ENCODE measurements at places on chromosomes 2 and 18.

DNA sequence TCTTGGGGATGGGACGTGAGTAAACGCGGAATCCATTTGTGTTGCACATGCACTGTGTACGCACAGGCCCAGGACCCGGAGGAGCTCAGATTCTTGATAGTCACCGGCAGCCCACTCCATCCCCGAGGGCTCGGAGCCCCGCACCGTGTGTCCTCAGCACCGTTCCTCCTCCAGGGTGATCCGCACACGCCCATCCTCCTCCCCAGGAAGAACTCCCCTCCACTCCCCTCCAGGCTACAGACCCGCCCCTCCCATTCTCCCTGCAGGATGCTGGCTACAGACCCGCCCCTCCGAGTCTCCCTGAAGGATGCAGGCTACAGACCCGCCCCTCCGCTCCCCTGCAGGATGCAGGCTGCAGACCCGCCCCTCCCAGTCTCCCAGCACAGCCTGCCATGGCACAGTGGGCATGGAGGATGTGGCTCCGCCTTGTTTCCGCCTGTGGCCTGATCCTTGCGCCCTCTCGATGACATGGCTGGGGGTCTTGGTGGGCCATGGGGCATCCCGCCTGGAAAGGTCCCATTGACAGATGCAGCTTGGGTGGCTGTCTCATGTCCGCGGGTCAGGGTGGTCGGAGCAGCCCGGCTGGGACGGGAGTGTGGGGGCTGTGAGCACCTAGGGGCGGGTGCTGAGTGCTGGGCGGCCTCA is 14.1 kb downstream of the CTDP1 start:
- DNase-seq = no peak

GRCh38 chr2:145601361-145601925 is 1081.5 kb upstream of the ZEB2 start:
- no peak for DNase-seq

- no peak for DNase-seq
Measured at GRCh38 chr2:237120916-237121315, 35.2 kb downstream of the COPS8 start.

DNA sequence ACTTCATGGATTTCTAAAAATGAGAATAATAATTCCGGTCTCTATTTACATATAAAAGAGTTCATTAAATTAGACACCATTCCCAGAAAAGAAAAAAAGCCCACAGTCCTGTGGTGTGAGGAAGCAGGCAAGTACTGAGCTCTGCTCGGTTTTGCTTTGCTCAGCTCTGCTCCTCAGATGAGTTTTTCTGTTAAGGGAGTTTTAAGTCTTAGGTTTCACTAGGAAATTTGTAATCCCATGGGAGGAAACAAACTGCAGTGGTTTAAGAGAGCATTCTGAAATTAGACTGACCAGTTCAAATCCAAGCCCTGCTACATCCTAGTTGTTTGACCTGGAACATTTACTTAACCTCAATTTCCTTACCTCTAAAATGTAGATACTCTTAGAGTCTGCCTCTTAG is 338.6 kb upstream of the MMADHC start:
- DNase-seq = no peak

DNA sequence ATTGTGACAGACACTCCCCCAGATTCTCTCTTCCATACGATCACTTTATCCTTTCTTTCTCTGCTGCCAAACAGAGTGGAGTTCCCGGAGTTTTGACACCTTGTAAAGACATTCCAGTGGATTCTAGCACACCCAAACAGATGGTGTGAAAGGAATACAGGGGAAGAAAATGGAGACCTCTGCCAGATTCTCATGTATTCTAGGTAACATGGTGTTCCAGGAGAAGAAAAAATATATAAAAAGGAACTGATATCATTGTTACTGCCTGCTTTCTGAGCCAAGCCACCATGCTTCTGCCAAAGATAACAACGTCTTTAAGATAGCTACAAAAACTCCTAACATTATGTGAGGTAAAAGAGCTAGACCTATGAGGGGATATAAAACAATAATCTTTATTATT is 136.5 kb downstream of the TXNL1 start:
- DNase-seq = no peak

GRCh38 chr2:70779911-70780545 is 10.4 kb downstream of the FIGLA start:
- DNase-seq = no peak

DNA sequence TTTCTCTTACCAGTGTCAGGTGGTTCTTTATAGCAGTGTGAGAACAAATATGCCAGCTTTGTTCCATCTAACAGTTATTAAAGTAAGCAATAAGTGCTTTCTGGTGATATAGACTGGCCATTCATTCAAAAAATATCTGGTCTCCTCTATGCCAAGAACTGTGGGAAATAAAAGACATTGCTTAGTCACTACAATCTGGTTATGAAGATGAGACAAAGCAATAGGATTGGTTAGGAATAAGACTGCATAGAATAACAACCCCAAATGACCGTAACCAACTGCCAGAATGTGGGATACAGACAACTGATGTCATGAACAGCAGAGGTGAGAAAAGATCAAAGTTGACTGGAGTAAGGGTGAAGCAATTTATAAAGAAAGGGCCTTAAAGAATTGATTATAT is 83.8 kb downstream of the MBD2 start:
- no peak for DNase-seq

GRCh38 chr2:20501974-20502373 is 55.1 kb downstream of the RHOB start:
- DNase-seq = no peak

- peak; percentile 40 for DNase-seq
Measured at GRCh38 chr2:181456660-181457120, 496 bp upstream of the ITGA4 start.

DNA sequence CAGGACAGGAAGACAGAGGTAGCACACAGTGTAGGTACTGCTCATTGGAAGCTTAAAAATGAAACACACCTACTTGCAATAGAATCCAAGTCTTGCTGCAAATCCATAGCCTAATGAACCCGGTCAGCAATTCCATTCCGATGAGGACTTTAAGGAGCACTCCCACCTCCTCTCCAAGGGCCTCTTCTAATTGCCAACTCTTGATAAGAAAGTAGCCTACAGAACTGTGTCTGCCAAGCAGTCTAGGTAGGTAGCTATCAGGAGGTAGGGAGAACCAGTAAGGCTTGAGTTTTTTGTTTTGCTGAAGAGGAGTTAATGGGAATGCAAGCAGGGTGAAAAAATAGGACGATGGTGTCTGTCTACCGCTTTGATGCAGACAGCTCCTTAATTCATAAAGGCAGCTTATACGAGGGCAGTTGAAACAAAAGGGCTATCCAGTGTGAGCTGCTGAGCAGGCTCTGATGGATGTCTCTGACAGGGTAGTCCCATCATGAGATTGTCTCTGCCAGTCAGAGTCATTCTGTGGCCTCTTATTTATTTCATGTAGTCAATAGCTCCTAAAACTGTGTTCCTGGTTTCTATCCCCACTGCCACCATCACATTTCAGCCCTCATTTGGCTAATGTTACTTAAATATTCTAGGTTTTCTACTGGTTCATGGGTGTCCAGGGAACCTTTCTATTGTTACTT is 155.6 kb upstream of the DNMT3A start:
- no peak for DNase-seq

DNA sequence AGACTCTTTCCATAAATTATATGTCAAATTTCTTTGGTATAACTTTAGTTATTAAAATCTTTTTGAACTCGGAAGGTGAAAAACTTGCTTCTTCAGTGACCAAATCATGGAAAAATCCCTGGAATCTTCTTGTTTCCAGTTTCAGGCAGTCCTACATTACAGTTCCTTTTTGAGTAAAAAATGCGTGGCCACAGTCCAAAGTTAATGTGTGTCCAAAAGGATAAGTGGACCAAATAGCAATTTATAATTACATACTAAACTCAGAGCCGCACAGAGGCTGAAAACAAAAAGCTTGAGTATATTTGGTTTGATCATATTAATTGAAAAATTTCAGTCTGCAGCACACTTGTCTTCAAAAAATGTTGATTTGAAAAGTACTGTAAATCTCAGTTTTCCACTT is 28.4 kb upstream of the DYNC2LI1 start:
- no peak for DNase-seq

- no peak for DNase-seq
Measured at GRCh38 chr2:232970051-232970450, 43.0 kb downstream of the NGEF start.

DNA sequence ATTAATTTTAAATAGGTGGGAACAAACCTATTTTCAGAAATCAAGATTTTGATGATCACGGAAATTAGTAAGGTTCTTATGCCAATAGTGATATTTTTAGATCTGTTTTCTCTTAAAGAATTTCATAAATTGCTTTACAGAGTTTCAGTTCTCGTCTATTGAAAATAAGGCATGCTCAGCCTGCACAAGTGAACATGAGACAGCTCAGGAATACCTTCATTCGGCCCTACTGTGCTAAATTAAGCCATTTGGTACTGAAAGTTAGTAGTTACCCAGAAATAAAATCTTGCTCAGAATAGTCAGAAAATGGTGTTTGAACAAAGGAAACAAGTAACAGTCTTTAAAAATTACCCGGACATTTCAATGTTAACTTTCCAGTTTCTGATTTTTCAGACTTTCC is 60.4 kb downstream of the DLGAP1 start:
- no peak for DNase-seq

- DNase-seq = peak; percentile 11
Measured at GRCh38 chr2:183037553-183038340, 510 bp downstream of the NCKAP1 start.

- DNase-seq = no peak
Measured at GRCh38 chr2:39476524-39476923, 39.4 kb upstream of the MAP4K3 start.

DNA sequence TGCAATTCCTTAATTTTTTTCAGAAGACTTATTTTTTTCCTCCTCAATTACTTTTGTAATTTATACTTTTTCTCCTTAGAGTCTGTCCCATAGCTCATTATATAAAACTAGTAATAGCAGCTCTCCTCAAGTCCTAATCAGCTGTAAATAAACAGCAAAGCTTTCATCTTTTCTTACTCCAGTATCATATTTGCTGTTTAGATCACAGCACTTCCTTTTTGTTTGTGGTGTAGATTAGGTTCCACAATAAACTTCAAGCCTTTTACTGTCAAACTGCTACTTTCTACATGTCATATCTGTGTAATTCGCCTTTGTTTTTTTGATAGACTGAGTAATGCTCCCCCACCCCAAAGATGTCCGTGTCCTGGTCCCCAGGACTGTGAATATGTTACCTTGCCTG is 25.5 kb downstream of the GCG start:
- no peak for DNase-seq

DNA sequence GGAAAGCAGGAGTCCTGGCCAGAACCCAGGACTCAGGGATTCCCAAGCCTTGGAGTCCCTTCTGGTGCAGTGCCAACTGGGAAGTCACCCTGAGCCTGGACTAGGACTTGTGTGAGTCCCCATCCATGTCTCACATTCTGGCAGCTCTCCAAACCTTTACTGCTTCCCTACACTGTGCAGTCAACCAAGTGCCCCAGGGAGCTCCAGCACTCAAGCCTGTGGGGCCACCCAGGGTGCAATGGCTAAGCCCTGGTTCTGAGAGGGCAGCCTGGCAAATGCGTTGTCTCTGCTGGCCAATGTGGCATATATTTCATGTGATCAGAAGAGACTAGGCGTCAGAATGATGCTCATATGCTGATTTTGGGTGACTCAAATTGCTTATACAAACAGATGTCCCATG is 223.4 kb downstream of the SP3 start:
- no peak for DNase-seq

GRCh38 chr2:237459741-237460174 is 27.3 kb upstream of the MLPH start:
- DNase-seq = no peak

DNA sequence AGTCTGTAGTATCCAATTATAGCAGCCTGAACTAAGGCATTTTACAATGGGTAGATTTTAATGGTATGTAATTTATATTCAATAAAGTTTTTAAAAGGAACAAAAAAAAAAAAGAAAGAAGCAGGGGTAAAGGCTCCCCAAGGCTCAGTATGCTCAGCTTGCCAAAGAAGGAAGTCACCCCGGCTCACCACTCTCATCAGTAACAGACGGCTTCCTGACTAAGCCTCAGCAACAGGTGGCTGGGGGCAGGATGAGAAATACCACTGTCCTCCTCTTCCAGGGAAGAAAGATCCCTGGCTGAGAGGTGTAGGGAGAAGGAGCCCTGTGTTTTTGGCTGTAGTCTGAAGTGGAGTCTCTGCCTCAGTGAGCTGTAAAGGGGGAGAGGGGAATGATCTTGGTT is 121.2 kb downstream of the ARHGEF4 start:
- DNase-seq = no peak

DNA sequence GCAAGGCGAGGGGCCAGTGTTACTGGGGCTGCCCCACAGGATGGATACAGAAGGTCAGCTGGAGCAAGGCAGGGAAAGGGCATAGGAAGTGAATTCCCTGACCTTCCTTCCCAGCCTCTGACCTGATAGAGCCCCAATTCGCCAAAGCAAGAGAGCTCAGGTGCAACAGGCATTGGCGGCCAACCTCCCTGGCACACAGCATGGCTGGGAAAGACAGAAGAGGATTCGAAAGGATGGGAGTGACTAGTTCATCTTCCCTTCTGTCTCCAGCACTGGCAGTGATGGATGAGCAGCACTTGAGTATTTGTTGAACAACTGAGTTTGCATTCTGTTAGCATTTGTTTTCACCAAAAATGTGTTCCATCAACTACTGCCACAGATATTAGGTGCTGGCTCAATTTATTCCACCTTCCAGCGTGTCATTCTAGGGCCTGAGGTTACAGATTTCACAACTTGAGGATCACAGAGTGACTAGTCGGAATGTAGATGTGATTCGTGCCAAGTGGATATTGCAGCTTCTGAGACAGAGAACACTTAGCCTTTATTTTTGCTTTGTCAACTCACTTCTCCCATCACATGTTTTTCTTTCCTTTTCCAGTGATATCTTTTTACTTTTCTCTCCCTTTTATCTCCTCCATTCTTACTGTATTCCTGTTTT is 6.2 kb downstream of the COPS8 start:
- no peak for DNase-seq

DNA sequence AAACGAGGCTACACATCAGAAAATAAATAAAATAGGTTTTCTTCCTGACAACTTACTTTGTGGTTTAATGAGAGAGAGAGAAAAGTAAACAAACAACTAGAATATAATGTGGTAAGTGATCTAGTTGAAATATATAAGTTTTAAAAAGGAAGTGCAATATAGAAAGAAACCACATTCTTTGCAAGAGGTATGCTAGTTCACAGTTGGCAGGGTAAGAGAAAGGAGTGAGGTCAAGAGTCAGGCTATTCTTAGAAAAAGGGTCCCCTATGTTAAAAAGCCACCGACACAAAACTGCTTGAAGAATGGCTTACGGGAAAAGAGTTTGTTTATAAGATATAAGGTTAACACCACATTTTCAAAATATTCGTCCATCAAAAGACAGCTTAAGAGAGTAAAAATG is 462.1 kb downstream of the ERBB4 start:
- DNase-seq = no peak

DNA sequence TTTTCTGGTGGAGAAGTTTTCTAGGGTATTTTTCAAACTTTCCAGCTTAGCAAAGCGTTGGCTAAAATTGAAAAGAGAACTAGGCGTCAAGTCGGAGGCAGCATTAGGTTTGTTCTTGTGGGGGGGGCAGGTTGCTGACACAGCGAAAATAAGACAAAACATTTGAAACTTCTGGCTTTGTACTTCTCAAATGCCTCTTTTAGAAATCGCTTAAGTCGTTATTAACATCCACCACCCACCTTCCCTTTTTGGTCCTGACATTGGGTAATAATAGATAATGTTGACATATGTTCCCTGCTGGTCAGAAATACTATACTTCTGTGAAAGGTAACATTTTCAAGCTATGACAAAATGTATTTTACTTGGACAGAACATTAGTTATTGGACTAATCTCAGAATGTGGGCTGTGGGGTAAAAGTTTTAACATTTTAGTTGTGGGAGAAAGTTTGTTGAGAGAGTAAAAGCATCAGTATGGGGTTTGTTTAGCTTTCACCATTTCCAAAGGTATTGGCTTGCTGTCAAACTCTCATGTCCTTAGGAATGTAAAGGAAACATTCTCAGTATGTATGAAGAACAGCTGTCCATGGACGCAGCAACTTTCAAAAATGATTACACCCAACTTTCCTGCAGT is 88.1 kb upstream of the ZEB2 start:
- DNase-seq = no peak

Data from activated CD4-positive, alpha-beta T cell treated with anti-CD3 and anti-CD28 coated beads for 24 hours (primary cell).